ENCODE measurements at places on chromosomes 11 and 22.

- no peak for DNase-seq
These were observed 14.0 kb downstream of the RHOG start for GRCh38 chr11:3826721-3827120.

DNA sequence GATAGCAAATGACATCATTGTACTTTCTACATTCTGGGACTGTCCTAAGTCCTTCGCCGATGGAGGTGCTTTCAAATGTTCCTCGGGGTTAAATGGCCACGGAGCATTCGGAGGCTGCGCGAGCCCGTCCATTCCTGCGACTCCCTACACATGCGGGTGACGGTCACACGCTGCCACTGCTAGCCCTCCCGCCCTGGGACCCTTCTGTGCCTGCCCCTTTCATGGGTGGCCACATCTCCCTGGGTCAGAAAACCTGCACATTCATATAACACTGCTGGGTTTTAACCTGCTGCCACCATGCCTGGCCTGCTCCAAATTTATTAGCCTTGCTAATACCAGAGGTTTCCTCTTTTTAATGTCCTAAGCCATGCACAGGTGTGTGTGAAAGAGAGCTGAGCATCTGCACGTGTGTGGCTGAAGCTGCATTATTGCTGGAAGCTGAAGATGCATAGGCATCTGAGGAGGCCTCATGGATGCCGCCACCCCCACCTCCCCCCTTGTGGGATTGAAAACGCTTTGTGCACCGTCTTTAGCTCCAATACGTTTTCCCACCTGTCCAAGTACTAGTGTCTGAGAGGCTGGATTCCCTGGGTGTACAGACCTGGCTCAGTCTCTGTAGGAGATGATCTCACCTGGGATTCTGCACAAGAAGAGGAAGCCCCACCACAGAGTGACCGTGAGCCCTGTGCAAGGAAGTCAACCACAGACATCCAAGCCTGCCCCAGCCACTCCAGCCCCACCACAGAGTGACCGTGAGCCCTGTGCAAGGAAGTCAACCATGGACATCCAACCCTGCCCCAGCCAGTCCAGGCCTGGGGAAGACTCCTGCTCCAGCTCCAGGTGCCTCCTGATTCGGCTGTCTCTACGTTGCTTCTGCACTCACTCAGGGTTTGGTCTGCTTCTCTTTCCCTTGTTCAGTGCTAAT is 626.4 kb downstream of the BRD1 start:
- DNase-seq: no peak

DNA sequence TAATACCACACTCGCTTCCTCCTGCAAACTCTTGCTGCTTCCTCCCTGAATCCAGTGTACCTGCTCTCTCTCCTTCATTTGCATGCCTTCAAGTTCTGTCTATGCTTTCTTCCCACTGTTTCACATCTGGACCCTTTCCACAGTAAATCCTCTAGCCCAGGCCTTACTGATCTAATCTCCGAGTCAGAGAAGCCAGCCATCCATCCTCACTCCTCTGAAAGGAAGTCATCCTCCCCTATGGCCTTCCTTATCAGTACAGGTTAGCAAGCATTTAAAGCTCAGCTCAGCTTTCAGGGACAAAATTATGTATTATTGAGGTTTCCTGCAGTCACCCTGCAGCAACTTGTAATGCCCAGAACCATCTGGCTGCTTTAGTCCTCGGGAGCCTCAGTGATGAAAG is 116.1 kb downstream of the GALNT18 start:
- no peak for DNase-seq

GRCh38 chr11:66290330-66290621 is 1.3 kb upstream of the YIF1A start:
- no peak for DNase-seq

DNA sequence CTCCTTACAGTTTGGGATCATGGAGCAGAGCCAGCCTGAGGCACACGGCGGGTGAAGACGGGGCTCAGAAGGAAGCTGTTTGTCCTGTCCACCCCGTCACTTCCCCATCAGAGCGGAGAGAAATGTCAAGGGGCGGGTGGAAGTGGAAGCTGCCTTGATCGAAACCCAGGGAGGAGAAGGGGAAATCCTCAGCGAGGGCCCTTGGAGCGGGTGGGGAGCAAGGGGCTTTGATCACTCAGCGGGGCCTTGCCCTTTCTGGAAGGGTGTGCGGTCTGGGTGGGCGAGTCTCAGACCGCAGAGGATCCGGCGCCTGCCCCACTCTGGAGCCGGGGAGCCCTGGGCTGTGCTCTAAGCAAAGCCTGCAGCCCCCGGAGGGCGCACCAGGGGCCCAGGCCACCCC is 320.4 kb downstream of the NTM start:
- DNase-seq: no peak

DNA sequence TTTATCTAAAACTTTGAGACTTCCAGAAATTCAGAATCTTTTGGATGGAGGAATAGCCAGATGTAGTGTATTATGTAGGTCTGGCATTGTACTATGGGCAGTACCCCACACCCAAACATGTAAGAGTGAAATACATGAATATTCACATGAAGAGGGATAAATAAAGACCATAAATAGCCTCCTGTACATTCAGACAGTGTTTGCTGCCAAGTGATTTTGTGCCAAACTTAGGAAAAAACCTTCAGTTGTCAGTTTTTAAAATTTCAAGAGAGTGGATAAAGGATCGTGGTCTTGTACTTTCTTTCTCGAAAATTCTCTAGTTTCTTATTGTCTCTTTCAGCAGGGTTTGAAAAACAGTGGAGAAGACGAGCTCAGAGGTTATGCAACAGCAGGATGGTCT is 150.3 kb upstream of the LARGE1 start:
- no peak for DNase-seq

GRCh38 chr11:31805037-31805628 is 6.0 kb downstream of the PAX6 start:
- DNase-seq: peak; percentile 4

GRCh38 chr11:131658952-131659351 is 288.5 kb downstream of the NTM start:
- DNase-seq: no peak

DNA sequence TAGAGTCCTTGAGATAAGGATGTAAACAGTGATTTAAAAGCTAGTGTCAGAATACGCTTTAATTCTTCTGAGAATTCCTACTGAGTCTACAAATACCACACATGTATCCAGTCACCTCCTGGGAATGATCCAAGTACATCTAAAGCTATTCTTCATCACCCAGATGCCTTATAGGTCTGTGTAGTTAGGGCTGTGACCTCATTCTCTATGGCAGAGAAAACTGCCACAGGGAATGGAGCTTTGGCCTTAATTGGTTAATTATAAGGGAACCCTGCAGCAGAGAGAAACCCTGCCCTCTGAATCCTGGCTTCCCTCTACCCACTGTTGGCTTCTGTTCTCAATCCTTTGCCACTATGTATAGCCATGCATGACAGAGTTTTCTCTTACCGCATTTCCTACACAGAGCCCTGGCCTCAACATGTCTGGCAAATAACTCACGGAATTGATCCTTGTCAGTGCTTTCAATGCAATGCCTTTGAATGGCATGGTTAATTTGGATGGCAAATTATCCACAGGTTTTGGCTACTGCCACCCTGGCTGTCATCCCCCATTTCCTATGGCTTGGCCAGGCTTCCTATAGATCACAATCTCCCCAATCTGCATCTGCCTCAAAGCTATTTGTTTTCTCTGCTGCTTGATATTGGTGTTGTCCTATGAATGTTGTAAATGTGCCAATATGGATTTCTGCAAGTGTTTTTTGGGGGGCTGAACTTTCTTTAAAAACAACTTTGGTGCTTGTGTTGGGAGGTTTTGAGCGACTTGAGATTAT is 2.9 kb downstream of the DIXDC1 start:
- no peak for DNase-seq

GRCh38 chr11:67053896-67054329 is 2.7 kb upstream of the RHOD start:
- peak; percentile 63 for DNase-seq

DNA sequence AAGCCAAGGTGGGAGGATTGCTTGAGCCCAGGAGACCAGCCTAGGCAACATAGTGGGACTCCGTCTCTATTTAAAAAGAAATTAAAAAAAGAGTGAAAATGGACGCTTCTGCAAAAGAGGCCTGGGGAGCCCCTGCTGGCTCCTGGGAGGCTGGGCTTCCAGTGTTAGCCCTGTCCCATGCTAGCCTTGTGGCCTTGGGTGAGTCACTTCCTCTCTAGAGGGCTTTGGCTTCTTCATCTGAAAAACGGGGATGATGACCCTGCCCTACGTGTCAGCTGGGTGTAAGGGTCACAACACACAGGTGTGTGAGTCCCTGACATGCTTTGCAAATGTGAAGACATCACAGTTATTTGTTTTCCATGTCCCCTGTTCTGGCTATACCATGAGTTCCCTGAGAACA is 32.8 kb downstream of the FAM227A start:
- no peak for DNase-seq

- DNase-seq: no peak
These were observed 4.1 kb downstream of the WEE1 start for GRCh38 chr11:9577556-9577955.

DNA sequence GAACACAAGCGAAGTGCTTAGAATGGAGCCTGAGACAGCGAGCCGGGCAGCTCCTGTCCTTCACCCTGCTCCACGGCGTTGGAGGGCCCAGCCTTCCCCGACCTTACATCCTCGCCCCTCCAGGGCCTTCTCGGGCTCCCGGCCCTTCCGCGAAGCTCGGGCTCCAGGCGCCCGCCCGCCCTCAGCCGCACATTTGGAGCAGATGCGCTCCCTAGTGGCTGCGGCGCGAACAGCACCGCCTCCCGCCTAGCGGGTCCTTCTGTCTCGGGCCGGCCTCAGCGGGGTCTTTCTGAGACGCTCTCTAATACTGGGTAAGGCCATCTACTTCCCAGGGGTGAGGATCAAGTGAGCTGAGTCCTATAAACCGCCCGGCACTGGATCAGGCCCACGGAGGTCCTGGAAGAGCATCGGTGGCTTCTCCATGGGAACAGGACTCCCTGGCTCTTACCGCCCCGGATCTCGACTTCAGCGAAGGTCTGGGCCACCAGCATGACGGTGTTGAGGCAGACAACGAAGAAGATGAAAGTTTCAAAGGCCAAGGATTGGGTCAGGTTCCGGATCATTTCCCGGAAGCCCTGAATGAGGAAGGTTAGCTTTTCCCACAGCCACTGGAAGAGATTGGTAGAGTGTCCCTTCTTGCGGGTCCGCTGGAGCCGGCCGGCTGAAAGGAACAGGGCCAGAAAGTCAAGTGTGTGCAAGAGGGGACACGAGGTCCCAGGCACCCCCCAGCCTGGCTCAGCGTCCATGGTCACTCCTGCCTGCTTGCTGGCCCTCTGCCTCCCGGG is 3.7 kb downstream of the CATSPER1 start:
- peak; percentile 84 for DNase-seq

DNA sequence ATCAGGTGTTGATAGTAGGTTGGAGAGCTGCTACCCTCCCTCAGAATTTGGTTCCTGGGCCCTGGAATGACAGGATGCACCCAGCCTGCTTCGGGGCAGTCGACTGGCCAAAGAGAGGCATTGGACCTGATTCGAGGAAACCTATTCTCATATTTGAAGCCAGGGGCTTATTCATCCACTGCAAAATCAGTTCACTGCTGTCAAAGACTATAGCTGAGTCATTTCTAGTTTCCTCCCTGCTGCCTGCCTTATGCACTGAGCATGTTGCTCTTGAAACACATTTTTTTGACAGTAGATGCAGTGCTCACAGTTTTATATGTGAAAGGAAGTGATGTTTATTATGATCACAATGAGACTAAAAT is 565.4 kb downstream of the ETS1 start:
- DNase-seq: no peak

DNA sequence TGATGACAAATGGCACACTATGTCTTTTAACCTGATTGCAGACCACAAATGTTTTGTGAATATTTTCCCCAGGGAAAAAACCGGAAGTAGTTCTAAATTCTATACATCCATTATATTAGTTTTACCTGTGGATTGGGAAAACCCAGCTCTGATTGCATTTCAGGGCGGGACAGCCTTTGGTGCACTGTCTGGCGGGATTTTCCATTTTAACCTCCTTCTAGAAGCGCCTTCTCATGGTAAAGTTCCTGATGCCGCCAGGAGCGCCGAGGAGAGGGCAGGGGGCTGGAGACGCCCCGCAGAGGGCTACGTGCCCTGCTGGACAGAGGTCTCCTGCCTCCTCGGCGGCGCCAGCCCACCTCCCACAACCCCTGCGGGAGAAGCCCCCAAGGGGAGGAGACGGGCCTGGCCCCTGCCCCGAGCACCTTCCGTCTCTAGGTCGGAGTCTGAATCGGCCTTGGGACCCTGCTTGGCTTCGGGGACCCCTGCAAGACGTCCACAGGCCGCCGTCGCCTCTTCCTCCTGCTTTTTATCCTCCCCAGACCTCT is 1.2 kb upstream of the P2RX6 start:
- DNase-seq: peak; percentile 44

DNA sequence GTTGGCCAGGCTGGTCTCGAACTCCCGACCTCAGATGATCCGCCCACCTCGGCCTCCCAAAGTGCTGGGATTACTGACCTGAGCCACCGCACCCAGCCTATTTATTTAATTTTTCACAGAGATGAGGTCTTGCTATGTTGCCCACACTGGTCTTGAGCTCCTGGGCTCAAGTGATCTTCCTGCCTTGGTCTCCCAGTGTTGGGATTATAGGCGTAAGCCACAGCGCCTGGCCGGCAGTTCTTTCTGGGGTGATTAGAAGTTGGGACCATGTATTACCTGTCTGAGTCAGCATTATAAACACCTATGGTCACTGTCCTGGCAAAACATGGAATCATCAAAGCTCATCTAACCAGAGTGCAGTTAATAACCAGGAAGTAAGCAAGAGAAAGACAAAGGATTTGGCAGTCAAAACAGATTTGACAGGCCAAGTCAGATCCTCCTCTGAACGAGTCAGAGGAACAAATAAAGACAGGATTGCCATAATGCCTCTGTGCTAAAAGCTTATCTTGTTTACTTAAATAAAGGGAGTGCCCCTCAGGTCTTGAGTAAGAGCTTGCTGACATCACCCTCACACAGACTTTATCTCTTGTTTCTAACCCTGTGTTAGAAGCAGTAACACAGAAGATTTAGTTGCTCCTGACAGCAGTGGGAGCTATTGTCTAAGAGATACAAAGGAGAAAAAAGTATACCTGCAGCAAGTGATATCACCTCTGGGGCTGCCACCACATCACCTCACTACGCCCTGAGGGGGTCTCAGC is 3.7 kb downstream of the SERPIND1 start:
- no peak for DNase-seq

DNA sequence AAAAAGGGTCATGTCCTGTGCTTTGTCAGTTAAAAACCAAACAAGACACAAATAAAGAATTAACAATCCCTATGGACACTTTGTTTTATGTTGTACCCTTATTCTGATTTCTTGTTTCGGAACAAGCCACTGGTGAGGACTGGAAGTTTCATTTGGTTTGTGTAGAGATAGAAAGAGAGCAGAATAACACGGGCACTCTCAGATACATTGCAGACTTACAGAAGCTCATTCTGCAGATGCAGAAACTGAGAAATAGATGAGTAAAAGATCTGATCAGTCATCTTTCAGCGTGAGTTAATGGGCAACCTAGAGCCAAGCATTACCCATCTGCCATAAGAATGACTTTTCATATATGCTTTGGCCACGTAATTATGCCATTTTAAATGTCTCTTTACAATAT is 407.6 kb downstream of the RAB38 start:
- DNase-seq: no peak

- DNase-seq: no peak
These were observed 37.6 kb downstream of the ART5 start for GRCh38 chr11:3604167-3604566.
